ENCODE measurements at places on chromosomes 1 and 21.

- no peak for DNase-seq
Observed at GRCh38 chr1:117180147-117180967, 30.4 kb downstream of the VTCN1 start.

DNA sequence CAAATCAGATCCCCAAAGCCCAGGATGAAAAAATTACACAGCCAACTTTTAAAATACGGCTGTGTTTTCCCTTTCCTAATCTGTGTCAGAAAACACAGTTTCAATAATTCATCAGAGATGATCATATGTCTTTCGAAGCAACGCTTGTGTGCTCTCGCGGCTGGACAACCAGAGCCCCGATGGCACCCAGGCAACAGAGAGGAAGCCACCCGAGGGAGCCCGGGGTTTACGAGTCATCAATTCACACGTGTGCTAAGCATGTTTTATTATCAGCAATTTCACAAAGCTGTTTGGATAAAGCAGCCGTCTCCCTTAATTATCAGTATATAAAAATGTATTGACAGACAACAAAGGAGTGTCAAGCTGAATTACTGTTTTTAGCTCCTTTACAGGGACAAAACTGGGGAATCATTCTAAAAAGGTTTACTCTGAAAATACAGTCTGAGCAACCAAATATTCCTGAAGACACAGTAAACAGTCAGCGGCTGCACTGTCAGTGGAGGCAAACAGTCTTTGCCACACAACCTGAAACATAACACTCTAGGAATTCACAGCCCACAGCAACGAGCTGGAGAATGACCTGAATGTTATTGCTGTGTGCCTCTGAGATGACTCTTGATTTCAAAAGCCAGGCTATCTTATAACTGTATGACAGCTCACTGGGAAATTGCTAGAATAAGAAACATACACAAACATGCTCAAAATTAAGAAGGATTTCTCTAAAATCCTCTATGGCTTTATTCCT lies 201.0 kb downstream of the SIPA1L2 start:
- no peak for DNase-seq

DNA sequence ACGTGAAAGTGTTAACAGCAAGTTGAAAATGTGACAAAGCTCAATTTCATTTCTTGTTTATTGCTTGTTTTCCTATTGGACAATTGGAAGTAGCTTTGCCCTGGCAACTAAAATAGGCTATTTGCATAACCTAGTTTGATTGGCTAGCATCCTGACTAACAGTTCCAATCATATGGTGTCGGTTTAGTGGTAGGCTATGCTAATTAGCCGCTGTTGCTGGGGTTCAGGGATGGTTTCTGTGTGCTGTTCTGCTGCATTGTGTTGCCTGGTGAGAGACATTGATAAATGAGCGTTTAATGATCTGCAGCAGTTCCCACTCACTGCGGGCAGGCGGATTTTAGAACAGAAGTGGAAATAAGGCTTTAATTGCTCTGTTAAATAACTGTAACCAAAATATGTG lies 68.5 kb downstream of the DYRK1A start:
- DNase-seq, result peak; percentile 85

GRCh38 chr21:35682904-35683549 lies 377.3 kb downstream of the SETD4 start:
- no peak for DNase-seq

- DNase-seq, result no peak
Observed at GRCh38 chr1:82160036-82160435, 359.3 kb downstream of the ADGRL2 start.

DNA sequence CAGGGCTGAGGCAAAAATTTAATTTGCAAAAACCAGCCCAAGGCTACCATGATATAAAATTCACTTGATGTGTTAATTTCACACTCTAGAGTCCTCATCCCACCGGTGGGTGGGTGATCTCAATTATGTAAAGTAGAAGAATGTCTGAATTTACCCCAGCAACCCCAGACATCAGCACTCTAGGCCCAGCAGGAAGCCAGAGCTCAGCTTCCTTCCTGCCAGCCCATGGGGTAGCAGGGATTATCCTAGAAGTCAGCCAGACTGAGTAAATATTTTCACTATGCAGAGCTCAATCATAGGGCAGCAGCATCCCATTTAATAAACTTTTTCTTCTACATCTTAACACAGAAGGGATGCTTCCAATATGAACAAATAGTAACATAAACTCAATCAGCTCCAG lies 71.0 kb downstream of the SIPA1L2 start:
- no peak for DNase-seq

GRCh38 chr1:37807220-37807554 lies 403 bp upstream of the C1orf122 start:
- DNase-seq, result no peak

DNA sequence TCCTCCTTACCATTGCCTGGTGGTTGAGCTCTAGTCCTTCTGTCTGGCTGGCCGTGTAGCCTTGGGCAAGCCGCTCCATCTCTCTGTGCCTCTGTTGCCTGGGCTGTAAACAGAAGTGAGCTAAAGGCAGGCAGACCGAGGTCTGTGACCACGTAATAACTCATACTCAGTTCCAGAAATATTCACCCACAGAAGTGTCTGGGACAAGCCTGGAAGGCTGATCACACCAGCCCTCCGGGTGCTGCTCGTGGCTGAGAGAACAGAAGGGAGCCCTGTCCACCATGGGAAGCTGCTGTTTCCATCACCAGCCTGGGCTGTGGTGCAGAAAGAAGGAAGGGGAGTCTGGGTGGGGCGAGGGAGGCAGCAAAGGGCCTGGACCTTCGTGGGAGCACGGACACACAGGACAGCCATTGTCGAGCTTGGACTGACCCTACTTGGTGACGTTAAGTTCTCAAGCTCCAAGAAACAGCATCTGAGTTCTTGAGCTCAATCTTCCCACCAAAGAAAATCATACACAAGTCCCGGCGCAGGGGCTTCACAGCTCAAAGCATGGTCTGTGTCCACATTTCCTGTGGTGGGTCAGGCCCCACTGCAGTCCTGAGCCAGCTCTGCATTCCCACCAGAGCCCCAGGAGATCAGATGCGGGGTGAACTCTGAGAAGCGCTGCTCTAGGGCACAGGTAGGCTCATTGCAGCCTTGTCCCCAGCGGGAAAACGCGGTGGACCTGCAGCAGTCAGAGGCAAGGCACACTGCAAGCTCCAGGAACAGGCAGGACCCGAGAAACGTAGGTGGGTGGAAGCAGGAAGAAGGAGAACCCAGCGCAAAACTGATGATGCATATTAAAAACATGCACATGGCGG lies 61.8 kb downstream of the RUNX3 start:
- DNase-seq, result no peak

DNA sequence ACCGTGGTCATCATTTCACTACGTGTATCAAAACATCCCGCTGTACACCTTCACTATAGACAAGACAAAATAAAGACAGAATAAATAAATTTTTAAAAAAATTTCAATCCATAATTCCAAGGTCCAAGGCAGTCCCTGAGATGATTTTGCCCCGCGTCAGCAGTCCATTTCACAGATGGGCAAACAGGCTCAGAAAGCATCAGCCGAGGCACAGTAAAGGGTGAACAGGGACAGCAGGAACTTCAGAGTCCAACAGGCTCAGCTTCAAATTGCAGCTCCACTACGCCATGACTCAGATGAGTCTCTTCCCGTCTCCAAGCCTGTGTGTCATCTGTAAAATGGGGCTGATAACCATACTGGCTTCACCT lies 15.0 kb downstream of the MATN1 start:
- DNase-seq, result no peak

- no peak for DNase-seq
Observed at GRCh38 chr1:59750328-59751003, 64.3 kb upstream of the HOOK1 start.

GRCh38 chr1:181500636-181501035 lies 17.3 kb downstream of the CACNA1E start:
- no peak for DNase-seq

DNA sequence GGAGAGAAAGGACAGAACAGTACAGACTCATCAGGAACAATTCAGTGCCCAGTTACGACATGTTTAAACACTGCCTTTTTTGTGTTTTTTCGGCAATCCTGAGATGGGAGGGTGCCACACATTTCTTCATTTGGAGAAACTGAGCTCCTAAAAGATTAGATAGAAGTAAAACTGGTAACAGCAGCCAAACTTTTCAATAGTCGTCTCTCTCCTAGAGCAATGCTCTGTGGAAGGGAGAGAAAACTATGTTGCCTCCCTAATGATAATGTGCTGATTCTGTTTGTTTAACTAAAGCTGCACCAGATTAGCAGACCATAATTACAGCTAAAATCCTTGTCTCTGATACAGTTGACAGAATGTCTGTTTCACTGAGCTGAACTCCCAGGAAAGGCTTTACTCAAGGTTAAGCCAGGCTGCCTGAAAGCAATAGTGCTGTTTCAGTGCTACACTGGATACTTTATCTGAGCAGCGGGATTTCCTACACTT lies 76.2 kb upstream of the CXADR start:
- no peak for DNase-seq

DNA sequence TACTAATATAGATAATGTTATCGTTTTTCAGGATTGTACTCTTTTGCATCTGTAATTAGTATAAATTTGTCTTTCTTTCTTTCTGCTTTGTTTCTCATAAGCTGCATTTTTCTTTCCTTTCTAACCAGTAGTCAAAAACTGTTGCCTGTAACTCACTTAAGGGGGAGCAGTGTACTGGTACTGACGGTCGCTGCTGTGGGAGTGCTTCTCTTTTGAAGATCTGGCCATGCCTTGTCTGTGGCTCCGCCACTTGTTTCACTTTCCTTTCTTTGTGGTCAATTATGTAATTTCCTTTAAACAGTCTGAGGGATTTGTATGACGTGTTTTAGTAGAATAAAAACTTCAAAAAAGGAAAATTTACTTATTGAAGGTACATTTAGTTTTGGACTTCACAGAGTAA lies 37.0 kb downstream of the MIA3 start:
- DNase-seq, result no peak

- DNase-seq, result no peak
Observed at GRCh38 chr1:27513958-27514357, 24.0 kb upstream of the WASF2 start.

DNA sequence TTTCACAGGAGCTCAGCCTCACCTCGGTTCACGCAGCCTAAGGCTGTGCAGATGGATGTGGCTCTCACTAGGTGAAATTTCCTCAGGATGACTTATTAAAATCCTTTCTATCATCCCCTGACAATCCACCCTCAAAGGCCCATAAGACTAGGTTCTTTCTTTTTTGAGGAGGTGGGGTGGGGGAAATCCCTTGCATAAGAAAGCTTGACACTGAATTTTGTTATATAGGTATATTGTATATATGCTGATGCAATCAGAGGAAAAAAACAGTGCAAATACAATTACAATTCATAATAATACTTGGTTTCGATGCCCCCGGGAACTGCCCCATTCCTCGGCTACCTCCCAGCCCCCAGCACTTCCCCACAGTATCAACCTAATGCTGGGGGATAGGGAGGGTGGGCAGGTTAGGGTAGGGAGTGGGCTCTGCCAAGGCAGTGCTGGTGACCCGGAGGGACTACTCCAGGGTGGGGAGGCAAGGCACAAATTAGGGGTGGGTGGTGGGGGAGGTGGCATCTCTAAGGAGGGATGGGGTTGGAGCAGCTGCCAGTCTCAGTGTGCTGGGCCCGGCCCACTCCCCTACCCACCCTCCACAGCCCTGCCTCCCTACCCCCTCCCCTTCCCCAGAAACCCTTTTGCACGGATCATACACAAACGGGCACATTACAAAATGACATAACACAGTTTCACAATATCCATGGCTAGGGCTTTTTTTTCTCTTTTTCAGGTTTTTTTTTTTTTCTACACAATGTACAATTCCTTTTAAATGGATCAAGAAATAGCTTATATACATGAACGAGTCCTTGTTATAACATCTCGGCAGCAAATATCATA lies 30.9 kb downstream of the SLC27A3 start:
- no peak for DNase-seq

- no peak for DNase-seq
Observed at GRCh38 chr1:206872139-206872538, 6.7 kb downstream of the IL20 start.

DNA sequence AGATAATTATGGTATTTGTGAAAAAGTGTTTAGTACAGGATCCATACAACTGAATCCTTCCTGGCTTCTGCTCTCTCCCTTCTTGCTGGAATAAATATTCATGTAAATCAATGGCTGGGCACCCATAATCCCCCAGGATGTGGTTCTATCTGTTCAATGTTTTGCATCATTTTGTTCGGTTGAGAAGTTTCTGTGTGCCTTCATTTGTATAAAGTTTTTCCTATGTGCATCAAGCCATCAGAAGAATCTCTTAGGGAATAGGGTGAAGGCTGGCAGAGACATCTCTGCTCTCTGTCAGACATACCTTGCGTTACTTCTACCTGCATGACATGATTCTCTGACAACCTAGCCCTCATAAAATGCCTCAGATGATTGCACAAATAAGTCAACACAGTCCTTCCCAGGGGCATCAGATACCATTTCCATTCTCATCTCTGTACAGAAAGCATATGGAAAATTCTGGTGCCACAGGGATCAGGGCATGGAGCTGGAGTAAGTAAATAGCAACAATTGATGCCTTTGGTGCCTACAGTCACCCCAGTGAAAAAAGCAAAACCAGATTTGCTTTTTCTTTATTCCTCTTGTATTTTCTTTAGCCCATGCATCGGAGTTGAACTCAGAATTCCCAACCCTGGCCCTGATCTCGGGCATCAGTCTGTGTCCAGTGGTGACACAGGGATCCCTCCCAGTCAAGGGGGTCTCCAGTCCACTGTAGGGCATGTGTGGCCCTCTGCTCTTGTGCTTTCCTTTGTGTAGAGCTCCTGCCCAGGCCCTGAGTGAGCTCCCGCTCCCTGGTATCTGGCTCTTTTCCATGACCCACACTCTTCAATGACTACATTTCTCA lies 39.7 kb upstream of the ATP1A1 start:
- DNase-seq, result no peak

DNA sequence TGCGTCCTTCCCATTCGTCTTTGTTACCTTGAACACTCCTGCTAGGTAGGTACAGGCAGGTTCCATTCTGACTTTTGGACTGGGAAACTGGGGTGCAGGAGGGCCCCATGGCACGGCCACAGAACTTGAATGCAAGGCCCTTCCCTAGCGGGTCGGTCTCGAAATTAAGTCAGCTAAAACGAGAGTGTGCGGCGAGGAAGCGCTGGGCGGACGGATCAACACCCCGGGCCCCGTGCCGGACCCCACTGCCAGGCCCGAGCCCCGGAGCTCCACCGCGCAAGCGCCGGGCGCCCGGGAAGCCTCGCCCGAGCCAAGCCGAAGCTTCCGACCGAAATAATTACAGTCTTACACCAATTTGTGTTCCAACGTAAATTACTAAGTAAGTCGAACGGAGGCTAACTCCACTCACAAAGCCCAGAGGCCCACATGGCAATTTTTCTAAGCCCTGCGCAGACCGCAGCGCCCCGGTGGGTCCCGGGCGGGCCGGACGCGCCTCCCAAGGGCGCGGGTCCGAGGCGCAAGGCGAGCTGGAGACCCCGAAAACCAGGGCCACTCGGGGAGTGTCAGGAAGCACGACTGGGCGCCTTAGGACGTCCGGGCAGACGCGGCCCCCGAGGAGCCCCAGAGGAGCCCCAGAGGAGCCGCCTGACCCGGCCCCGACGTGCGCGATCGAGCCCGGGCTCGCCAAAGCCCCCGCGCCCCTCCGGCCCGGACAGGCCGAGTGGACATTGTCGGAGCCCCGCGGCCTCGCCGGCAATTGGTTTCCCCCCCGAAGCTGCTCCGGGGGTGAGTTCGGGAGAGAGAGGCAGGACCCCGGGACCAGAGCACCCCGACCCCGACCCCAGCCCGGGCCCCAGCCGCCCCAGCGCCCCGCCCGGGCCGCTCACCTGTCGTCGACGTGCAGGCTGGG lies 624 bp downstream of the RIPK4 start:
- no peak for DNase-seq

- DNase-seq, result no peak
Observed at GRCh38 chr1:243587823-243588560, 262.1 kb downstream of the AKT3 start.

- no peak for DNase-seq
Observed at GRCh38 chr1:4444086-4444485, 210.3 kb upstream of the AJAP1 start.

GRCh38 chr1:119489201-119489600 lies 17.8 kb upstream of the HSD3B1 start:
- DNase-seq, result no peak
